ENCODE measurements at places on chromosomes 7 and 10. TPM values are rescaled to one million over a fixed set of nuclear protein-coding genes. Genes with fewer than 3 reads are reported as not detected.

DNA sequence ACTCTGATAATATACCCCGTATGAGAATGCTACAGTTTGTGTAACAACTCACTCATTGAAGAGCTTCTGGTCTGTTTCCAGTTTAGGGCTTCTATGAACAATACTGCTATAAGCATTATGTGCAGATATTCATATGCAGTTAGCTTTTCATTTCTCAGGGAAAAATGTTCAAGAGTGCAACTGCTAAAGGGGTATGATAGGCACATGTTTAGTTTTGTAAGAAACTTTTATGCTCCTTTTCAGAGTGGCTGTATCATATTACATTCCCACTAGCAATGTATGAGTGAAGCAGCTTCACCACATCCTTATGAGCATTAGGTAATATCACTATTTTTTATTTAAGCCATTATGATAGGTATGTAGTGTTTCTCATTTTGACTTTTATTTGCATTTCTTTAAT lies 182.6 kb upstream of the CXCL12 start:
- no peak for DNase-seq

GRCh38 chr7:129830949-129831348 lies 121.8 kb downstream of the UBE2H start:
- no peak for DNase-seq

GRCh38 chr7:953547-954327 lies 743 bp downstream of the ADAP1 start:
- DNase-seq: peak; percentile 81

DNA sequence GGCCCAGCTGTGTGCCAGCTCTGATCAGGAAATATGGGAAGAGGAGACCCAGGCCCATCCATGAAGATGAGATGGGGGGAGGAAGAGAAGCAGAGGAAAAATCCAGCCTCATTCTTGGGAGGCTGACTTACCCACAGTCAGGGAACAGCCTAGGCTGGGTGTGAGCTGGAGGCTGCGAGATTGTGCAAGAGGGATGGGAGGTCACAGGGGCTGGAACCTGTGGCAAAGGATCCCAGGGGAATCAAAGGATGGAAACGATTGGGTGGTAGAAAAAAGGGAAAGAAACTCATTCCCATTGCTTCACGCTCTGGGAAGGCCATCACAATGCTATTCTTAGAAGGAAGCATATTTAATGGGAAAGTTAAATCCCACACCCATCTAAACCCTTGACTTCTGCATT lies 26.7 kb upstream of the CRHR2 start:
- no peak for DNase-seq

- DNase-seq: no peak
These were observed 73.8 kb upstream of the EFCAB10 start for GRCh38 chr7:105655067-105655466.

GRCh38 chr10:84424731-84425167 lies 96.4 kb downstream of the CCSER2 start:
- no peak for DNase-seq

GRCh38 chr7:74216361-74216761 lies 6.6 kb downstream of the LAT2 start:
- no peak for DNase-seq

- no peak for DNase-seq
These were observed 191.2 kb downstream of the SORCS1 start for GRCh38 chr10:106973288-106973687.

Gene EFCAB10
- total RNA-seq: not detected

Gene AMPH
- 2.9 TPM for total RNA-seq

DNA sequence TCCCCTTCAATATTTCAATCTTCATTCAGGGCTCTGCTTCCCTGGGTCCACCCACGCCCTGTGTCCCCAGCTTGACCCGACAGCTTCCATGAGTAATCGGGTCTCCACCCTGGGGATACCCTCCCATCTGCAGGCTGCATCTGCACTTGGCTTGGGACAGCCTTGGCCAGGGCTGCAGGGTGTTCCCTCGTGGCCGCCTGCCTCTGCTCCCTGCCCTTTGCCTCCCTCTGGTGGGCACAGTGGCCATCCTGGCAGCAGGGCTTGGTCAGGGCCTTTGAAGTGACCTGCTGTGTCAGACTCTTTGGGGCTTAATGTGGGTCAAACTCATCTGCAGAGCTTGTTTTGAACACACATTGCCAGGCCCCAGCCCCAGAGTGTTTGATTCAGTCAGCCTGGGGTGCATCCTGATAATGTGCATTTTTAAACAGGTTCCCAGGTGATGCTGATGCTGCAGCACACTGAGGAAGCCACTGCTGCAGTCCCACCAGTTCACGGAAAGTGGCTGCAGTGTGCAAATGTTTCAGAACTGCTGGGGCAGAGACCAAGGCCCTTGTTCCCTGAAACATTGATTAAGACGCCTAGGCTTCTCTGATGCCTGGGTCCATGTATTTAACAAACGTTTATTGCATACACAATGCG lies 80.7 kb upstream of the SEC61G start:
- no peak for DNase-seq

DNA sequence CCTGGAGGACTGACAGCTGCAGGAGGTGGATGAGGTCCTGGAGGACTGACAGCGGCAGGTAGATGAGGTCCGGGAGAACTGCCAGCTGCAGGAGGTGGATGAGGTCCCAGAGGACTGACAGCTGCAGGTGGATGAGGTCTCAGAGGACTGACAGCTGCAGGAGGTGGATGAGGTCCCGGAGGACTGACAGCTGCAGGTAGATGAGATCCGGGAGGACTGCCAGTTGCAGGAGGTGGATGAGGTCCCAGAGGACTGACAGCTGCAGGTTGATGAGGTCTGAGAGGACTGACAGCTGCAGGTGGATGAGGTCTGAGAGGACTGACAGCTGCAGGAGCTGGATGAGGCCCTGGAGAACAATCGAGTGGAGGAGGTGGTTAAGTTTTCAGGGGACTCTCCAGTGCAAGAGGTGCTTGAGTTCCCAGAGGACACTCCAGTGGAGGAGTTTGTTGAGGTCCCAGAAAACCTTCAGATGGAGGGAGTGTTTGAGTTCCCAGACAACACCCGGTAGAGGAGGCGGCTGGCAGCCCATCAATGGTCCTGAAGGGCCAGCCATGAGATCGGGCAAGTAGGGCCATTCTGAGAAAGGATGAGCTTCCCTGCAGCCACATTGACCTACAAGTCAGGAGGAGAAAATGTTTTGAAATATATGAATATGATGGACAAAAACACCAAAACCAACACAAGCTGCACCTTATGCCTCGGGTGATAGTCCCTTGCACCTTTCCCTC lies 4.7 kb upstream of the EIF5AL1 start:
- DNase-seq: no peak
